NCI-H345 (cell line): ENCODE measurements at places on chromosomes 13 and 19.

- no peak for DNase-seq
Observed at GRCh38 chr13:89457977-89458376, 1786.8 kb downstream of the SLITRK5 start.

- no peak for DNase-seq
Observed at GRCh38 chr13:34249546-34250039, 431.6 kb downstream of the RFC3 start.

- no peak for DNase-seq
Observed at GRCh38 chr19:29529646-29530539, 4.1 kb downstream of the VSTM2B start.

DNA sequence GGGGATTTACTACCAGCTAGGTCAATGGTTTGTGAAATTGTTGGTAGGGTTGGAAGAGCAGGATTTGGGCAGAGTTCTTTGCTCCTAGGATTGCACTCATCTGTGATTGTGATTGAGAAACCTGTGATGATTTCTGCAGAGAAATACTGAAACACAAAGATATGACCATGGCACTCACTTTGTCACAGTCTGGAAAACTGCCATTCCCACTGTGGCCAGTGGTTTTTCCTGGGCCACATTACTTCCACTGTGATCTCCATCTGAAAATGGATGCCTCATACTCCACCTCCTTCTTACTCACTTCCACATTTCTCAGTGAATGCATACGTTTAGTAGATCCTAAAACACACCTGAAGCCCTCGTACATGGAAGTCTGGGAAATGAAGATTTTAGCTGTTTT is 593.2 kb downstream of the LMO7 start:
- DNase-seq: no peak

DNA sequence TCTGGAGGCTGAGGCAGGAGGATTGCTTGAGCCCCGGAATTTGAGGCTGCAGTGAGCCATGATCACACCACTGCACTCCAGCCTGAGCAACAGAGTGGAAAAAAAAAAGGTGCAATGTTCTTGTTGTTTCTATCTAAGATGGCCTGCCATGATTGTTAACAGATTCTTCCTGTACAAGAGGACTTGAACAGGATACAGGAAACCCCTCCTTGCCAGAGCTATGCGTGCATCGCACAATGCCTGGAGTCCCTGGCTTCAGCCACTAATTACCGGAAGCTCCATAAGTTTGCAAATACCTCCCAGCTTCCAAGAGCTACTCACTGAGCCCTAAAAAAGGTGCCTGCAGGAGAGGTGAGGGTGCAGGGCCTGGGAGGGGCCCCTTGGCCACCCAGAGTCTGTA is 13.1 kb upstream of the HIF3A start:
- DNase-seq: no peak
